Left hindlimb (tissue), 1 donor: ENCODE measurements at places on chromosomes 6 and 20.
A peak's percentile ranks its signal among the peaks of the same experiment; 100 is the strongest.

DNA sequence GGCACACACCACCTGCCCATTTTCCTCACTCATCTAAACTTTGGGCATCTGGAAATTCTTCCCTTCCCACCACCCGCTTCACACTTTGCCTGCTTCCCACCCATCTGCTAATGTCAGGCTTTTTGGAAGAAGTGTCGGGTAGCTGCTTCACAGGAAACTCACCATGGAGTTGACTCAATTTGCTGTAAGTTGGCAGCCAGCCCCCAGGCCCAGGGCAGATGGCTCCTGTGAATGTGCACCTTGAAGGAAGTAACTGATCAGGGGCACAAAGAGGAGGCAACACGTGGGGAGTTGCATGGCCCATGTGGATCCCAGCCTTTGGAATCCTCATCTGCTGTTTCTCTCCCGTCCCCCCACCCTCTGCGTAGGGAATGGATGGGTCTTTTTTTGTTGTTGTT, 87.3 kb downstream of the PPP1R14C start:
- no peak for DNase-seq

DNA sequence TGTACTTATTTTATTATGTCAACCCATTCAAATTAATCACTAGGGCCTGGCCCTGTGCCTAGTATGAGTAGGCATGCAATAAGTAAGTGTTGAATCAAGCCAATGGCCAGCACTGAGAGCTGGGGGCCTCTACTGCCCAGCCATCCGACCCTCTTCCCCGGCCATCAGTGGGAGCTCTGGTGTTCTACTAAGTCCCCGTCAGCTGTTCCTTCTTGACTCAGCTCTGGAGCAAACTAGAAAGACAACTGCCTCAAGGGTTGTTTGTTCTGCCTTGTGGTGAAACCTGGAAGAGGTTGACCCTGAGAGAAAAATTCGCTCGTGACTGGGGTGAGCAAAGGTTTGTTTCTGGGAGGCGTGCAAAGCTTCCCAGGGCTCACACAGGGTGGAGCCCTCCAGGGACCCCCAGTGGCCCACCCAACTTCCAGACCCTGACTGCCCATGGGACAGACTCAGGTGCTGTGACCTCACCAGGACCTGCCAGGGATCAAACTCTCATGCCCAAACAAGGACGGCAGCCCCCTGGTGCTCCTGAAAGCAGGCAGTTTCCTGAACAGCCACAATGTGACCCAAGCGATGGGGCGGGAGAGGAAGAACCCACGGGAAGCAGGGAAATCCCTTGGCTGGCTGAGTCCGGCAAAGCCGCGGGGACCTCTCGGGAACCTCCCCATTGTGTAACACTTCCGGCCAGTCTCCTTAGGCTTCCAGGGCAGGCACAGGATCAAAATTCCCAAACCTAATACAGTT, 50.4 kb downstream of the BANF2 start:
- peak; percentile 38 for DNase-seq

DNA sequence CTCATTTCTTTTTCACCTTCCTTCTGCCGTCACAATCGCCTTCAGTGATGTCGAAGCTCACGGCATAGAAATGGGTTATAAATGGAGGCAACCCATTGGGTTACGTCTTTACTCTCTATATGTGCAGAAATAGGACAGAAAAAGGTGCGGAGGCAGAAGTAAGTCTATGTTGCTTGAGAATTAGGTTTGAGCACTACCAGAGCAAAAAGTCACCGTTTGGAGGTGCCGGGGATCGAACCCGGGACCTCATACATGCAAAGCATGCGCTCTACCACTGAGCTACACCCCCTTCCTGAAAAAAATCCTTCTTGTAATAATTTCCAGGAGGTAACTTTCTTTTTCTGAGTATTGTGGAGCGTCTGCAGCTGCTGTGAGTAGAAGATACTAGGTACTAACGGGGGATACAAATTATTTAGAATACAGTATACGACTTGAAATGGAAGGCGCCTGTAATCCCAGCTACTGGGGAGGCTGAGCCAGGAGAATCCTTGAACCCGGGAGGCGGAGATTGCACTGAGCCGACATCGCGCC, 134.2 kb downstream of the TRIM27 start:
- DNase-seq = no peak

GRCh38 chr6:140032189-140032588, 657.7 kb upstream of the CITED2 start:
- no peak for DNase-seq

DNA sequence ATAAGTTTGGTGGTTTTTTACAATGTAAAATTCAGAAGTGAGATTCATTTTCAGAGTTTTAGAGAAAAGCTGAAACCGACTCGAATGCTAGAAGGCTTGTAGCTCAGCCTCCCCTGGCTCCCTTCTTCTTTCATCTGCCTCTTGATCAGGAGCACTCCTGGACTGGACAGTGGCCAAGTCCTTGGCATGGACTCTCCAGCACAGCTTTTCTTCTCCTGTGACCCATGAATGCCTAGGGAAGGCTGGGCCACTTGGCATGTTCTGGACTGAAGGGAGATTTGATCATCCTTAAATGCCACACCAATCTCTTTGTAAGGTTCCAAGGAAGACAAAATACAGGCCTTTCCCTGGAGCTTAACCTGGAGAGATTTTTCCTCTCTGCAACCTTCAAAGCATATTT, 384.0 kb upstream of the SASH1 start:
- no peak for DNase-seq

DNA sequence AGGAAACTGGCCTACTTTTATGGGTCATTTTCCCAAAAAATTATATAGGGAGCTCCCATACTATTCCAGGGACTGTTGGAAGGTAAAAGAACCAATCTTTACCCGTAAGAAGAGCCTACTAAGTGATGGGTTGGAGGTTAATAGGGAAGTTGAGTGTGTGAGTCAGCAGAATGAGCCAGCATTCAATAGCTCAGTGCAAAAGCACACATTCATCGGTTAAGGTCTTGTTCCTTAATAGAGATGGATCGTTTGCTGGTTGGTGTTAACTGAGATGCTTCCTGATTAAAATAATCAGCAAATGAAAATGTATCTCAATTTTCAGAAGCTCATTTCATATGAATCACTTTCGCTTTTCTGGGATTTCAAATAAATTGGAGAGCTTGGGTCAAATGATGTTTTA, 115.3 kb upstream of the MRPS10 start:
- DNase-seq = no peak

DNA sequence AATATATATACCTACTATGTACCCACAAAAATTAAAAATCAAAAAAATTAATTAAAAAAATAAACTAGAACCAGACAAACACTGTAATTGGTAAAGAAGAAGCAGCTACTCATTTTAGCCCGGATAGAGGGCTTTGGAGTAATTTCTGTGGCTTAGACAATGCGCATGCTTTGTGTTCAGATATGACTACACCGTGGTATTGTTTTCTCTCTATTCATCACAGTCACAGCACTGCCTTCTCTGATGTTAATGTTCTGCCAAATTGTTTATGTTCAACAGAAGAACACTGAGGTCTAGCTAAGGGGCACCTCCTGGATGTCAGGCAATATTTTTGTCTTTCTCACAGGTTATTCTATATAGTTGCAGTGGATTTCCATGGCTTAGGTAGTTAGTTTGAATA, 77.5 kb upstream of the GJE1 start:
- DNase-seq = no peak

DNA sequence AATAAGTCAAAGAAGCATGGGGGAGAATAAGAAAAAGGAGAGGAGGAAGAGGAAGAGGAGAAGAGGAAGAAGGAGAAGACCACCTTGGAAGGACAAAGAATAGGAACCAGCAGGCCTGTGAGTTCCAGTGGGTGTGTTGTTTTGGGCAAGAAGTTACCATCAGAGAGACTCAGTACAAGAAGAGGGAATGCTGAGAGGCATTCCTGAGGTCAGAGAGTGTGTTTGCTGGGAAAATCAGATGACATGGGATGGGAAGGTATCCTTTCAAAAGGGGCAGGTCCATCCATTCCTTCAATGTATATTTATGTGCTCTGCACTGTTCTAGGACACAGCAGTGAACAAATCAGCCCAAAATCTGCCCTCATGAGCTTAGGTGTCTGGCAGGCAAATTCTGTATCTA, 40.5 kb upstream of the PRIM2 start:
- no peak for DNase-seq

DNA sequence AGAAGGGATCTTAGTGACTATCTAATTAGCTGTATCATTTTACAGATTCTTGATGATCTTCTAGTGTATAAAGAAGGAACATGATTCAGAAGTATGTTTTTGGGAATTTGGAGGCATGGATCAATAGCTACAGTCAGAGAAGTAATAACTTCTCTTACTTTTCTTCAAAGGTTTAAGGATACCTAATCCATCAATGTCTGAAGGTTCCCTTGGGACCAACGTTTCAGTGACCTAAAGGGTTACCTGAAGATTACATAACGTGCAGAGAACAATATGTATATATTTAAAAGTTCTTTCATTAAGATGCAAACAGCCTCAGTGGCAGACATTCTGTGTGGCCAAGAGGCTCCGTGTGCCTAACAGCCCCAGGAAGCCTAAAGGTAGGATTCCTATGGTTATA, 3.2 kb downstream of the HDAC2 start:
- no peak for DNase-seq

DNA sequence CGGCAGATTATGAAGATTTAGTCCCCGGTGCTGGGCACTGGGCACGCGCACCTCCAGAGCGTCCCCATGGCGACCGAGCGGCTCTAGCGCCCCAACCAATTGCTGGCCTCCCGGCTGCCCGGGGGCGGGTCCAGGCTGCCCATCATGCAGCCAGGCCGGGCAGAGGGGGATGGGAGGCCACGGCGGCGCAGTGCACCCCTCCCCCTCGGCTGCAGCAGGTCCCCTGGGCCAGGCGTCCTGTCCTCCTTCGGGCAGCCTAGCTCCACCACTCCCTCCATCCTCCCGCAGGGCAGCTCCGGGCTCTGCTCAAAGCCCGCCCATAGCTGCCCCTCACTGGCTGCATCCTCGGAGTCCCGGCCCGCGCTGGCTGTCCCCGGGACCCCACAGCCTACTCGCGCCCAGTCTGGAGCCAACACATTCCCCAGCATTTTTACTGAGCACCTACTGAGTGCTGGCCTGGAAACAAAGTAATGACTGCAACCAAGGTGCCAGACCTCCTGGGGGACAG, 99.4 kb downstream of the ASXL1 start:
- peak; percentile 74 for DNase-seq

- no peak for DNase-seq
Observed at GRCh38 chr20:39876976-39877635, 811.9 kb downstream of the MAFB start.

GRCh38 chr6:143014764-143015163, 45.9 kb upstream of the AIG1 start:
- DNase-seq = no peak

GRCh38 chr6:14035071-14035847, 82.3 kb upstream of the CD83 start:
- no peak for DNase-seq

DNA sequence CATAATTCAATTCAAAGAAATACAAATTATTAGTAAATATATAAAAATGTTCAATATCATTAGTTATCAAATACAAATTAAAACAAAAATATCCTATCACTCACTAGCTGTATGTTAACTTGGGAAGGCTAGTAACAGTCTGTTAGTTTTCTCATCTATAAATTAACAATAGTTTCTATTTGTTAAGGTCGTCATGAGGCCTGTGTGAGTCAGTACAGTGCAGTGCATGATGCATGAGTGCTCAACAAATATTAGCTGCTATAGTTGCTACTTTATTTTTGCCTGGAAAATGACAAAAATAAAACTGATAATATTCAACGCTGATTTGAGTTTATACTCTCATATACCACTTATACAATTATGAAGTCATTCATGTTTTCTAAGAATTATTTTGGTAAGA, 401.6 kb upstream of the RUNX2 start:
- DNase-seq = no peak

DNA sequence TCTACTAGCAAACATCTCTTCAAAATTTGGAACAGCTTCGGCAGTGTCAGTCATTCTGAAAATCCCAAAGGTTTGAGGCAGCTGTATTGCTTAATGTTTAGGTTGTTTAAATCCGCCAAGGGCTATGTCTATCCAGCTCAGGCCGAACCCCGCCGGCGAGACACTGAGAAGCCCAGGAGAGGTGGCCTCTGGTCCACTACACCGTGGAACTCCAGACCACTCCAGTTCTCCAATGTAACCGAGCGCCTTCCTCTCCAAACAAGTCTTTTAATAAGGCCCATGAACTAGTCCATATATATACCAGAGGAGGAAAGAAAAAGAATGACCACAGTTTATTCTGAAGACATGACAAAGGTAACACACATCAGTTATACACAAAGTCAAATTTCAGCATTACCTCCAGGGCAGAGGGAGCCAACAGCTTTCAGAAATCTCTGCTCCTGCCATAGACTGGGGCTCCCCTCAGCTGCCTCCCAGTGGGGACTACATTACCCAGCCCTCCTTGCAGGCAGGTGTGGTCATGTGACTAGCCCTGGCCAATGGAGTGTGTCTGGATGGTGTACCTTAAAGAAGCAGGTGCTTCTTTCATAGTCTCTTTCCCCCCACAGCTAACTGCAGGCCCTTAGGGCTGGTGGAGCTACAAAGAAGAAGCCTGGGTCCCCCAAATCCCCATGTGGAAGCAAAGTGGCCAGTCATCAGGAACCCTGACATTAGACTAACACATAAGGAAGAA, at the start of gene RAMACL:
TSS of gene RAMACL (minus strand) at position 255 of the 733 bp plus-strand sequence. CDS start at position 54, 201 bp downstream.
- DNase-seq = no peak

GRCh38 chr6:89242574-89243330, 25.6 kb upstream of the GABRR1 start:
- no peak for DNase-seq

DNA sequence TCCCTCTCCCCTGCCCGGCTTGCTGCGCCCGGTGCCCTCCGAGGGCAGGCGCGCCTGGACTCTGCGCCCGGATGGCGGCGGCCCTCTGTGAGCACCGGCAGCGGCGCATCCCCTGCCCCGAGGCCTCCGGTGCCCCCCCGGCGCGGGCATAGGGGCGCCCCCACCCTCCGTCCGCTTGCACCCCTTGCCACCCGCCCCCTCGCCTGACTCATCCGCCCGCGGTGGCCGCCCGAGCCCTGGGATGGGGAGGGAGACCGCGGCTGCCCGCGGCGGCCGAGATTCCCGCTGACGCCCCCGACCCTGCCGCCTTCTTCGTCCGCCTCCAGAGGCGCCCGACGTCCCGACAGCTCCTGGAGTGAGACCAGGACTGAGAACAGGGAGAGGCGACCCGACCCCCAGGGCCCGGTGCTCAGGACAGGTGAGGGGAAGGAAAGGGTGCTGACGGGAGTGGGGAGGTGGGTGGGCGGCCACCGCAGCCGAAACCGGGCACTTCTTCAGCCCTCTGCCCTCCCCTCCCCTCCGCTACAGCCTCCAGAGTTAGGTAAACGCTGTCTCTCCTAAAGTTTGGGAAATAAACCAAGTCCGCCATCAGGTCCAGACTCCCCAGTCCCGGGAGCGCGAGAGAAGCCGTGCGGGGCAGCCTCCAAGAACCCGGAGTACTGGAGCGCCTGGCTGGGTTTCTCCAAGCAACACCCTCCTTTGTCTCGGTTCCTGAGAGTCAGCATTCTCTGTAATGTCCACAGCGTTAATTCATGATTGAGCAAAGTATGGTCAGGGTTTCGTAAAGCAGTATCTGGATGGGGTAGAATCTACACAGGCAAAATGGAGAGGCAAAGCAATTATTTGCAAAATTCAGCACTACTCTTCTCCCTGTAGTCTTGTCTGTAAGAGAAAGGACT, 539 bp downstream of the TMEM200A start:
- peak; percentile 59 for DNase-seq

DNA sequence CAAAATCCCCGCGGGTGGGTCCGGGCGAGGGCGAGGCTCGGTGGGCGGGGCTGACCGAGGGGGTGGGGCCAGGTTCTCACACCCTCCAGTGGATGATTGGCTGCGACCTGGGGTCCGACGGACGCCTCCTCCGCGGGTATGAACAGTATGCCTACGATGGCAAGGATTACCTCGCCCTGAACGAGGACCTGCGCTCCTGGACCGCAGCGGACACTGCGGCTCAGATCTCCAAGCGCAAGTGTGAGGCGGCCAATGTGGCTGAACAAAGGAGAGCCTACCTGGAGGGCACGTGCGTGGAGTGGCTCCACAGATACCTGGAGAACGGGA, 809 bp downstream of the HLA-G start:
- DNase-seq = no peak
